ENCODE measurements at places on chromosomes 16 and 17.

GRCh38 chr16:31869511-31870201 lies 4.0 kb upstream of the ZNF267 start:
- DNase-seq: peak; percentile 56

DNA sequence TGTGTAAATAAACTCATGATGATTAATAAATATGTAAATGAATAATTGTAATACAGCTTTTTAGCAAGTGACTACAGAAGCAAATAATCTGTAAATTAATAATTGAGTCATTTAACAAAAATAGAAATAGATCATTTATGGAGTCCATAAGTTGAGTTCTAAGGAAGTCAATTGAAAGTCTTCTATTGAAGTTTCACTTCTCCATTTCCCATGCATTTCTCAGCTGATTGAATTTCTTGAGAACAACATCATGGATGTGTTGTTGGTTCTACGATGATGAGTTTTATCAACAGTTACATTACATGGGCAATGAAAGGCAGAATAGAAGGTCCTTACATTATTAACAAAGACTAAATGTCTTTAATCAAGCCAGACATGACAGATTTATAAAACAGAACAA lies 290.4 kb downstream of the MAP2K6 start:
- DNase-seq: no peak

- no peak for DNase-seq
Measured at GRCh38 chr17:38400286-38400685, 28.0 kb upstream of the ARHGAP23 start.

- DNase-seq: no peak
Measured at GRCh38 chr16:30112197-30113030, 923 bp downstream of the GDPD3 start.

DNA sequence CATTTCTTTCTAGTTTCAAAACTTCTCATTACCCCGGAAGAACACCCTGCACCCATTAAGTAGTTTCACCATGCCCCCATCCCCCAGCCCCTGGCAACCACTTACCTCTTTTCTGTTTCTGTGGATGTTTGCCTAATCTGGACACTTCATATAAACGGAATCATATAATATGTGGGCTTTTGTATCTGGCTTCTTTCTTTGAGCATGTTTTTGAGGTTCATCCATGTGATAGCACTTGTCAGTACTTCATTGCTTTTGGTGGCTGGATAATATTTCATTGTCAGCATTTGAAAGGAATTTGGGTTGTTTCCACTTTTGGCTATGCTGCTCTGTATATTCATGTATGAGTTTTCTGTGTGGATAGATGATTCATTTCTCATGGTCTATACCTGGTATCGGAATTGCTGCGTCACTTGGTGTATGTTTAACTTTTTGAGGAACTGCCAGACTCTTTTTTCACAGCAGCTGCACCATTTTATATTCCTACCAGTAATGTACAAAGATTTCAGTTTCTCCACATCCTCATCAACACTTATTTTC lies 30.0 kb upstream of the SLC5A10 start:
- no peak for DNase-seq

- no peak for DNase-seq
Measured at GRCh38 chr16:17241264-17241835, 229.4 kb downstream of the XYLT1 start.

DNA sequence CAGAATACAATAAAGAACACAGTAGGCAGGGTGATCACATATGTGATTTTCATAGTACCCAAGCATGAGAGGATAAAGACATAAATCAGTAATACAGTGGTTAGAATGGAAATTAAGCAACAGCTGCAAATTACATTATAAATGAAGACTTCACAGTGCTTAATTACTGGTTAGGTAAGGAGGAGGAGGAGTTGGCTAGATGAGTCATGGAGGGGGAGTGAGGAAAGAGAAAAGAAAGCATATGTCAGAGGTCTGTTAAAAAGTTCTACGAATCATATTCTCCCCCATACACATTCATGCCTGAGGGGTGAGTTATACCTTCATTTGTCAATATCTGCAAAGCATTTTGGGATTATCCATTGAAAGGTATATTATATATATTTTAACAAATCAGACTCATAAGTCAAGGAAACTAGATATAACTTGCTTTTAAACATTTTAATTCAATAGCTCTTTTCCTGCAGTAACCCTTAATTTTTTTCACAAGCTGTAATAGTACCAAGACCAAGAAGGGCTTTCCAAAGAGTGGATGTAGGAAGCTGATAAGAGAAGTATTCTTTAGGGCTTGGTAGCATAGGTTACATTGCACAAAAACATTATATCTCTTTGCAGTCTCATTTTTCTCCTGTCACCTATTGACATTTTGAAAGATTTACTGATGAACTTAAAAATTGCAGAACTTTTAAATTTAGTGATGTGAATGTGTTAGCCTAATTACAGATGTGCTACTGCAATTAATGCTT lies 99.3 kb downstream of the STXBP4 start:
- no peak for DNase-seq

- DNase-seq: no peak
Measured at GRCh38 chr17:74831444-74832146, 28.1 kb downstream of the GRIN2C start.

DNA sequence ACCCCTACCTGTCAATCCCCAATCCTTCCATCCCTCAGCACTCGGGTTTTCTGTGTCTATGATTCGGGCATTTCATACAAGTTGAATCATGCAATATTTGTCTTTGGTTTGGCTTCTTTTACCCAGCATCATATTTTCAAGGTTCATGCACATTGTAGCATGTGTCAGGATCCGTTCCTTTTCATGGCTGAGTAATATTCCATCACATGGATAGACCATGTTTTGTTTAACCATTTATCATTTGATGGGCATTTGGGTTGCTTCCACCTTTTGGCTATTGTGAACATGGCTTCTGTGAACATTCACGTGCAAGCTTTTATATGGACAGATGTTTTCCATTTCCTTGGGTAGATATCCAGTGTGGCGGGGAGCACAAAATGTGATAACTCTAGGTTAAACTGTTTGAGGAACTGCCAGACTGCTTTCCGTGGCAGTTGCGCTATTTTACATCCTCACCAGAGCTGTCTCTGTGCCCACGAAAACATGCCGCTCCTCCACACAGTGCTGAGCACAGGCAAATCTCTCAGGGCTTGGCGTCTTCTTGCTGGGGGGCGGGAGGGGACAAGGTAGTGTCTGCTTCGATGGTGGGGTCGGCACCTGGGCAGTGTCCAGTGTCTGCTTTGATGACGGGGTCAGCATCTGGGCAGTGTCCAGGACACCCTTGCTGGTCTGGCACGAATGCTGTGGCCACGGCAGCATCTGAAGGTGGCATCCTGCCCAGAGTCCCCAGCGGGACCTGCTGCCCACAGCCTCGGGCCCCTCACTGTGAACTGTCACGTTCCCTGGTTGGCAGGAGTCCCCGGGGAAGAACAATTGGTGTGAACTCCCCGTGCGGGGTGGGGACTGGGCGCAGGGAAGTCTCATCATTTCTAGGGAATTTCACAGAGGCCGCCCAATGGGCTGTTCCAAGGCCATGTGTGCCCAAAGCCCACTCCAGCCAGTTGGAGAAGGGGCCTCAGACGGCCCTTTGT lies 32.4 kb upstream of the JPH3 start:
- no peak for DNase-seq

DNA sequence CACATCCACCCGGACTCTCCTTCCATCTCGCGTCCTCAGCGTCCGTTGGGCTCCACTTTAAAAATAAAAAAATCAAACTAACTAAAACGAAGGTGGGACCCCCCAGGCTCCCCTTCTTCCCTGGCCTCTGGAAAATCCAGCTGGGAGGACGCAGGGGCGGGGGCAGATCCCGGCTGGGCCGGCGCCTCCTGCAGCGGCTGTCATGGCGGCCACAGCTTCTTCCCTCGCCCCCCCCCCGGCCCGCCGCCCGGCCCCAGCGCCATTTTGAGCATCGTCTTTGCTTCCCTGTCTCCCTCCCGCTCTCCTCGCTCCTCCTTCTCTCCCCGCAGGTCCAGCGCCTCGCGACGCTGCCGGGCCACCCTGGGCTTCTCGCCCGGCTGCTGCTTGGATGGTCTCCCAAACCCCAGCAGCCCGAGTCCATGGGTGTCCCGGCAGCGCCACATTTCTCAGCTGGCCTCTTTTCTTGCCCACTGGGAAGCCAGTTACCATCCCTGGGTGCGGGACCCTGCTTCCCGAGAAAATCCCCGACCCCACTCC lies 3.3 kb downstream of the HOXB2 start:
- DNase-seq: no peak

DNA sequence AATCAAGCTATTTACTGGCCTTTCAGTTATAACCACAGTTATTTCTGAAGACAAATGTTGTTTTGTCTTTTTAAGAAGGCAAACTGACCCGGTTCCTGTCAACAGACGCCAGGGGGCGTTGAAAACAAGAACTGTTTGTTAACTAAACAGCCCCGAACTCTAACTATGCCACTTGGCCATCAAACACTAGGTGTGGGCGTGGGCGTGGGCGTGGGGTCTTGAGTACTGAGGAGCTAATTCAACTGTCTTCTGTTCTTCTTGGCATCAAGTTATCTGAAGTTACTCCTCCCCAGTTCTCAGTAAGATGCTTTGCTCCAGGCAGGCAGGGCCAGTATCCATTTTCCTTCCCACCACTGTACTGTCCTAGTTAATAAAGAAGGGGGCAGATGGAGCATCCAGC lies 63.3 kb upstream of the MTMR4 start:
- DNase-seq: peak; percentile 4

- DNase-seq: no peak
Measured at GRCh38 chr16:30985401-30986128, 558 bp downstream of the HSD3B7 start.

- no peak for DNase-seq
Measured at GRCh38 chr17:64455993-64456885, 7.3 kb downstream of the MILR1 start.

- no peak for DNase-seq
Measured at GRCh38 chr16:50467943-50468748, 80.0 kb upstream of the NKD1 start.

Measured in stimulated activated CD8-positive, alpha-beta memory T cell treated with anti-CD3 and anti-CD28 coated beads, Interleukin-2, amount 100 ng/mL, for 1 hour (primary cell).